ENCODE measurements at places on chromosomes 5 and 9.

- DNase-seq: no peak
These were observed 12.0 kb upstream of the SLC24A2 start for GRCh38 chr9:19800884-19801283.

GRCh38 chr5:168776070-168776469, 196.9 kb upstream of the PANK3 start:
- DNase-seq: no peak

GRCh38 chr9:3410461-3410860, 115.3 kb downstream of the RFX3 start:
- DNase-seq: no peak

GRCh38 chr5:150320044-150320613, 17.4 kb upstream of the ARSI start:
- no peak for DNase-seq

- no peak for DNase-seq
These were observed 19.4 kb downstream of the LAMC3 start for GRCh38 chr9:131028221-131028884.

DNA sequence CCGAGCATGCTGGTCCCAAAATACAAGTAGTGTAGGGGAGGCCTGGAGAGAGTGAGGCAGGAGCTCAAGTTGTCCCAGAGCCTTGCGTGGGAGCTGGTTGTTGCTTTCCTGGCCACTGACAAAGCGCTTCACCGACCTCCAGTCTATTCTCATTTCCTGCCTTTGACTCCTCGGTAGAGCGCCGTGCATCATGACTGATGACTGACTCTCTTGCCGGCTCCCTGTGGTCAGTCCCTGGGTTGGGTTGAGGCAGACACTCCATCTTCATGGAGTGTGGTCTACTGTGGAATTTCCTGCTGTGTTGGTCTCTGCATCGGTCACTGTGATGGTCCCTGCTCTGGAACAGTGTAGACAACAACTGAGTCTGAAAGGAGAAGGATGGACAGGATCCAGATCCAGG, 175.1 kb upstream of the S1PR3 start:
- no peak for DNase-seq

DNA sequence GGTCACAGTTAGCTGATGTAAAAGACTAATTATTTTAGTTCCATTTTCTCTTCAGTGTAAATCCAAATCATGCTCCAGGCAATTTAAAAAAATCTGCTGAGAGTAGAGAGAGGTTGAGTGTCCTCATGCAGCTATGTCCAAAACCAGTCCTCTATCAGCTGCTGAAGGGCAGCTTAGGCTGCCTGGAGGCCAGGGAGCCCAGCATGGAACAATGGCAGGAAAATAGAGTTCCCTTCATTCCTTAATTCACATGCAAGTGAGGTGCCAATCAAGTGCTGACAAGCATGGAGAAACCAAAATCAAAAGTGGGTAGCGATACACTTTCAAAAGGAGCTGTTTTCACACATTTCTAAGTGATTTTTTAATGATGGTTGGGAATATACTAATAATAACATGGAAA, 78.3 kb upstream of the POU5F2 start:
- DNase-seq: no peak

- DNase-seq: no peak
These were observed 56.3 kb upstream of the KCNN2 start for GRCh38 chr5:114305402-114306207.

- no peak for DNase-seq
These were observed 26.3 kb downstream of the MAML1 start for GRCh38 chr5:179758955-179759354.
